ENCODE measurements at places on chromosomes 2 and 18.
A peak's percentile ranks its signal among the peaks of the same experiment; 100 is the strongest.

GRCh38 chr2:113857464-113857863 is 32.4 kb upstream of the ACTR3 start:
- no peak for DNase-seq

- peak; percentile 45 for DNase-seq
Observed at GRCh38 chr2:145777297-145777696, 1257.4 kb upstream of the ZEB2 start.

- DNase-seq: no peak
Observed at GRCh38 chr2:101930019-101930418, 61.7 kb upstream of the IL1R2 start.

DNA sequence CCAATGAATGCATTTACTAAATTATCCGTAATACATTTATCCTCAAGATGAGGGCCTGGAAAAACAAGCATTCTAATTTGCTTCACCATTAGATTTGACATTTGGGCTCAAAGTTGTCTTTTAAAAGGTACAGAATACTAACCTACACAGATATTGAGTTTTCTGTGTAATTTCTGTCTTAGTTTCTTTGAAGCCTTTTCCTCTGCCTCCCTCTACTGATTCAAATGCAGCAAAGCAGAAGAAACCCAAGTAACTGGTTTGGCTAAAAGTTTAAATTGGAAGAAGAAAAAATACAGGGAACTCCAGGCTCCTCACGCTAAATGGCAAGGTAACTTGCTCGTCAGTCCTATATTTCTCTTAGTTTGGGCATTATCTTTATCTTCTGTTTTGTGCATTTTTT is 53.3 kb upstream of the SLC5A7 start:
- peak; percentile 22 for DNase-seq

DNA sequence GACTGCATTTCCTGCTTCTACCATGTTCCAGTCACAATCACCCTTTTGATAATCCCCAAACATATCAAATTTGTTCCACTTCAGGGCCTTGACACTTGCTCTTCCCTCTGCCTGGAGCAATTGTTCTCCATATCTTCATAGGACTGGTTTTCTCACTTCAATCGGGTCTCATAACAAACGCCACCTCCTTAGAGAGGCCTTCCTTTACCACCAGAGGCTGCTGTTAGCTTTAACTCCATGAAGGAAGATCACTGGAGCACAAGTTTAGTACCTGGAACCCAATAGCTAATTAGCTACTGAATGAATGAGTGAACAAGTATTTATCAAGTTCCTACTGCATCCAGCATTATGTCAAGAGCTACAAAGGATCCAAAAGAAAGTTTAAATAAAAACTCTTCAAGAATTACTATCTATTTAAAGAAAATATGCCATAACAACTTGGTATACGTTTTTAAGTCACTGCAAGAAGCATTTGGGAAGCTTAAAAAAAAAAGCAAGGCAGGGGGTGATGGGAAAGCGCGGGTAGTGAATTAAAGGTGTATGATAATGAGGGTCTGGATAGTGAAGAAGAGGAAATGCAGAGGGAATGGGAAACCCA is 58.8 kb downstream of the BAZ2B start:
- DNase-seq: peak; percentile 17

GRCh38 chr2:105283532-105283931 is 42.0 kb downstream of the GPR45 start:
- no peak for DNase-seq

DNA sequence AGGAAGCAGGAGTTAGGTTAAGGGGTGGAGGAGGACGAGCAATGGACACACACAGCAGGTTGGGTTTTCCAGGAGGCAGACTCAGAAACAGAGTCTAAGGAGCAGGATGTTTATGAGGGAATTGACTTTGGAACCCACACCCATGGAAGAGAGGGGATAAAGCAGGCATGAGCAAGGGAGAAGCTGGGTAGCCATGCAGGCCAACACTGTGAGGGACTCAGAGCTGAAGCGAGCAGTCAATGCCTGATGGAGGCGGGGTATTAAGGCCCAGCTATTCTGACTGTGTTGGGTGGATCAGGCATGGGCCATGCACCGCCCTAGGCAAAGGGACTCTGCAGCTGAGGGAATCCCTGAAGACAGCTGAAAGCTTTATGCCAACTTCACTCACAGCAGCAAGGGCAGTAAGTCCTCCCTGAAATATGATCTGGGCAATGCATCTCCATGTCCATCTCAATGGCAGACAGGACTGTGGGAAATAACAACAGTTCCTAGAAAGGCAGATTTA is 37.6 kb downstream of the TEX51 start:
- DNase-seq: no peak

DNA sequence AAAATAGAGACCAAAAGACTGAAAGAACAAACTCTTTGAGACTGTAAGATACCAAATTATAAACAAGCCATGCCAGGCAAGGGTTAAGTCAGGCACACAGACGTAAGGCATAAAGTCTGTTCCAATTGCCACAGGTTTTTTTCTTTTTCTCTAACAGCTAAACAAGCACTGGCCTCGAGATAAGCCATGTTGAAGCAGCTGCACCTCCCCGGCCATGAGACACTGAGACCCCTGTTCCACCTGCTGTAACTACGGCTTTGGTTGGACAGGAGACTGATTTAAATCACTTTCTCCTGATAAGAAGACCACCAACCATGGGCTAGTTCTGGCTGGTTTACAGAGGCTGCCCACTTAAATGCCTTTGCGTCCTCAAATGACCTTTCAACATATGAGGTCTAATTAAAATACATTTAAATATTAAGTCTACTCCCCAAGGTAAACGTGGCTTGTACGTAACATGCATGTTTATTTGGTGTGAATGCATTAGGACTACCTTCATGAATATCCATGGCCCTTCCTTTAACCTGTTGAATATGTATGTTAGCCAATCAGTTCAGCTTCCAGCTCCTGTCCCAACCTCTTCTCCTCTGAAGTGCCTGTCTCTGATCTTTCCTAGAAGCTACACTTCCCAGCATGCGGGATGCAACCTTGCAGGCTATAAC is 117.2 kb downstream of the CMPK2 start:
- no peak for DNase-seq

GRCh38 chr2:144230448-144231085 is 289.4 kb downstream of the ZEB2 start:
- peak; percentile 37 for DNase-seq

DNA sequence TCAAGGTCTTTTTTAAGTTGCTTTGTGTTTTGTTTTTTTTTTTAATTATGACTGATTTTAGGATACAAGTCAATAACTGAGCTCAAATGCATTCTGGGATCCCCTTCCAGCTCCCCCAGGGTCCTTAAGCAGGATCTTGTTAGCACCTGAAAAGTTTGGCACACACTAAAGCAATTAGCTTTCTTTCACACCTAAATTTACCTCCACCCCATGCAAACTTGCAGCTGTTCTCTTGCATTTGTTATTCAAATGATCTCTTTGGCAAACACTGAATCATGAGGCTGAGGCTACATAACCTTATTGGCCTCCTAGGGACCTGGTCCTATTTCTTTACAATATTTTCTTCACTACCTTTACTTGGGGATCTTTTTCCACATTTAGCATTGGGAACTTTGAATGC is 2026.1 kb upstream of the CELF4 start:
- DNase-seq: no peak

DNA sequence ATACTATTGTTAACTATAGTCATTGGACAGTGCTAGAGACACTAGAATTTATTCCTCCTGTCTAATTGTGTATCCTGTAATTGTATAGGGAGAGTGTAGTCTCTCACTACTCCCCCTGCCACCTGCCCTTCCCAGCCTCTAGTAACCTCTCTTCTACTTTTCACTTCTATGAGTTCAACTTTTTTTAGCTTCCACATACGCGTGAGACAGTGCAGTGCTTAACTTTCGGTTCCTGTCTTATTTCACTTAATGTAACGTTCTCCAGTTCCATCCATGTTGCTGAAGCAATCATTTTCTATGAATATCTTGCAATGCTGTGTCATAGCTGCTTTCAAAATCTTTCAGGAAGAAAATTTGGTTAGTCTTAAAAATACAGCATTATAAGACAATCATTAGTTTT is 22.8 kb upstream of the RUFY4 start:
- no peak for DNase-seq

- DNase-seq: no peak
Observed at GRCh38 chr2:43943809-43944452, 51.9 kb downstream of the LRPPRC start.

- peak; percentile 40 for DNase-seq
Observed at GRCh38 chr18:25349926-25350487, 2.0 kb downstream of the ZNF521 start.

GRCh38 chr2:69490486-69490885 is 53.3 kb upstream of the NFU1 start:
- no peak for DNase-seq

DNA sequence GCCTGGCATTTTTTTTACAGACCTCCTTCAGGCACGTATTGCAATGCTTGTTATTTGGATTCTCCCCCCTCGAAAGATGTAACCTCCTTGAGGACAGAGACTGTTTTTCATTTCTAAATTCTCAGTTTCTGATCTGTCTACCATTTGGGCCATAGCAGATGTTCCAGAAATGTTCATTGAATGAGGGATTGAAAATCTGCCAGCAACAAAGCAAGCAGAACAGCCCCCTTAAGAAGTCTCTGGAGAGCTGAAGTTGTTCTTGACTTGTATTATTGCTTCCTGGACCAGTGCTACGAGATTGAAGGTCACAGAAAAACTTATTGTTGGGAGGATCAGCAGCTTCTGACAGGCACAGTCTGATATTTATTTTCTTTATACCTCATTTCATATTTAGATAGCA is 355.5 kb downstream of the EPHA4 start:
- DNase-seq: no peak

DNA sequence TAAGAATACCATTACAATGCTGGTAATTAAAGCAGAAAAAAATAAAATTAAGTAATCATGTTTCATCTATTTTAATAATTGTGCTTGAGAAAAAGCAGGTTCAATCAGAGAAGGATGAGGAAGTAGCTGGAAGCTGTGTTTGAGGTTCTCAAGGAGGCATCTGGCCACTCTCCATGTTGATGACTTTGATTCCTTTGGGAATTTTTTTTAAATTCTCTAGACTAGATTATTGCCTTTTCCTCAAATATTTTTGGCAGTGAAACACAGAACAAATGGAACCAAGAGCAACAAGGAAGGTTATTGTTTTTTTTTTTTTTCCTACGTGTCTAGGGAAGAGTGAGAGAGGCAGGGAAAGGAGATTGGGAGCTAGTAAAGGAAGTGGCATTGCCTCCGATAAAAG is 99.9 kb upstream of the NRP2 start:
- DNase-seq: peak; percentile 45

DNA sequence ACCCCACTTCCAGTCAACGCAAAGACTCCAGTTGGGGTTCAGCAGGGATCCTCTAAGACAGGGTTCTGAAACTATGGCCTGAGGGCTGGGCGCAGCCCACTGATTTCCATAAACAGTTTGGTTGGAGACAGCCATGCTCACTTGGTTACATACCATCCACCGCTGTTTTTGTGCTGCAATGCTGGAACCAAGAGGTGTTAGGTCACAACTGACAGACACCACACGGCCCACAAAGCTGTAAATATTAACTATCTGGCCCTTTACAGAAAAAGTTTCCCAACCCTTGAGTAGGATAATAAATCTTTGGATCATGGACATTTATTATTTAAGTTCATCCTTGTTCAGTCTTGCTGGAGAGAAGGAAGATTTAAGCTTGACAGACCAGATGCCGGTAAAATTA is 8.4 kb upstream of the CD226 start:
- no peak for DNase-seq

DNA sequence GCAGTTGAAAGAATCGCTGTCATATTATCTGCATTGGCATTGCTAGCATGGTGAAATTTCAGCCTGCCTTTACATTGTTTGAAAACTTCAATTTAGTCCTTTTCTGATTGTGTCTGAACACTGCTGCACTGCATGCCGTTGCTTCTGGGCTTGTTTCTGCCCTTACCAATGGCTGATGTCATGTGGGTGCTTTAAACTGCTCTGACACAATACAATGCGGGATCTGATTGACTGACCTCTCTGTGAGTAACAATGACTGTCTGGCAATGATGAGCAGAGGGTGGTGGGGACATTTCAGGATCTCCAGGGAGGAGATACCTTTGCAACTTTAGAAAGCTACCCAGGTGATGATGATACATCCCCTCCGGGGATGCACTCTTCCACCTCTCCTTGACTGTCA is 119.5 kb upstream of the ZBTB14 start:
- DNase-seq: no peak

GRCh38 chr18:35376393-35376741 is 770 bp downstream of the ZNF396 start:
- no peak for DNase-seq

- DNase-seq: no peak
Observed at GRCh38 chr2:58650781-58651180, 409.7 kb upstream of the FANCL start.

DNA sequence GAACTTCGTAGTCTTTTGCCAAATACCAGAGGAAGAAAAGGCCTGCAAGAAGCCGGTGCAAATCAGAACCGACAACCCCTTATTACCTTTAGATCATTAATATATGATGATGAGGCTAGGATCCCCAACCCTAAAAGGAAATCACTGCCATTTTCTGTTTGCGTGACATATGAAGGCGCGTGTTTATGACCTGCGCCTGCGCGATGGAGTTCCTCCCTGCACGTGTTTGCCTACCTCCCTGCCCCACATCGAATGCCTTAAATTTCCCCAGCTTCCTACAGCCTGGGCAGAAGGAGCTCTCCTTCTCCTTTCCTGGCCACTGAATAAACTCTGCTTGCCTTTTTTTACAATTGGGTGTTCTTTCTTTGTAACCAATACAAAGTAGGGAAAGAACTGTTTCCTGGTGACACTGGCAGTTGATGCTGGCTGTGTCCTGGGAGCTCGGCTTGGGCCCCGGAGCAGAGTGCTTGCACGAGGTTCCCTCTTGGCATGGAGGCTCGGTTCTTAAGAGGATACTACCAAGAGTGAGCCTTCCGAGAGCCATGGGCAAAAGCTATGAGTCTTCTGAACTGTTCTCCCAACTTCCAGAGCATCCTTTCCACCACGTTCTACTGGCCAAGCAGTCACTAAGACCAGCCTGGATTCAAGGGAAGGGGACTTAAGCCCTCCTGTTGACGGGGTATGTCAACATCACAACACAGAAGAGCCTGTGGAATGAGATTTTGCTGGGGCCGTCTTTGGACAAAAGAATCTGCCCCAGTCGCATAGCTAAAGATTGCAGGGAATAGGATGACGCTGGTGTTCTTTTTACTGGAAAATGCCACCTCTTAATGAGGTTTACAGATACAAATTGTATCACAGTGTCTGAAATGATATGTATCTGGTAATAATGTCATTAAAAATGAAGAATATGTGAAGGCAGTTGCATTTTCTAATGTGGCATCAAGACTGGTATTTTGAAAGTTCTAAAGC is 179.8 kb downstream of the SH3BP4 start:
- no peak for DNase-seq

- DNase-seq: no peak
Observed at GRCh38 chr2:8779795-8780671, 57.4 kb downstream of the KIDINS220 start.

DNA sequence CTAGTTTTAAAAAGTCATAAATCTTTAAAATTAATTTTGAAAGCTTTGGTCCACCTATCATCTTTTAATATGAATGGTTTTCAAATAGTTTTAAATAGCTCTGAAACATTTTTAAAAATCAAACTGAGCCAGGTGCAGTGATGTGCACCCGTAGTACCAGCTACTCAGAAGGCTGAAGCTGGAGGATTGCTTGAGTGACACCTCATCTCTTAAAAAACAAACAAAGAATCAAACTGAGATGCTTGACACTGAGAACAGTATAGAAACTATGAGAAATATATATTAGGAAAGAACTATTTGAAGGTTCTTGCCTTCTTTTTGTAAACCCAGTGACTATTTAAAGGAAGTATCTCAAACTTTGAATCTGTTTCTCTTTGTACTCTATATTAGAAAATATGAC is 67.4 kb downstream of the BARD1 start:
- no peak for DNase-seq

Data from fibroblast of skin of right biceps (primary cell).